COR-L47 (cell line): ENCODE measurements at places on chromosomes 12 and 14.

DNA sequence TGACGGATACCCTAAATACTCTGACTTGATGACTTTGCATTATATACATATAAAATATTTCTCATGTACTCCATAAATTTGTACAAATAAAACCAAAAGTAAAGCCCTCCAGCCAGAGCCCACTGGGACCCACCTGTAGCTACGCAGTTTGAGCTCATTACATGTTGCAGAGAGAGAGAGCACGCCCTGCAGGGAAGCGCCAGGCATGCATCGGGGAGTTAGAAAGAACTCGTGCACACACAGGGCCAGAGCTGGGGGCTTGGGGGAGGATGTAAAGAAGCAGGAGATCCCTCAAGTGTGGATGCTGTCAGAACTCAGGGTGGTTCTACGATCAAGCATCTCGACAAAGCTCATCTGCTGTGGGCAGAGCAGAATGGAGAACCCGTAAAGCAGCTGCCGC, 178.5 kb upstream of the RTL1 start:
- DNase-seq = no peak

DNA sequence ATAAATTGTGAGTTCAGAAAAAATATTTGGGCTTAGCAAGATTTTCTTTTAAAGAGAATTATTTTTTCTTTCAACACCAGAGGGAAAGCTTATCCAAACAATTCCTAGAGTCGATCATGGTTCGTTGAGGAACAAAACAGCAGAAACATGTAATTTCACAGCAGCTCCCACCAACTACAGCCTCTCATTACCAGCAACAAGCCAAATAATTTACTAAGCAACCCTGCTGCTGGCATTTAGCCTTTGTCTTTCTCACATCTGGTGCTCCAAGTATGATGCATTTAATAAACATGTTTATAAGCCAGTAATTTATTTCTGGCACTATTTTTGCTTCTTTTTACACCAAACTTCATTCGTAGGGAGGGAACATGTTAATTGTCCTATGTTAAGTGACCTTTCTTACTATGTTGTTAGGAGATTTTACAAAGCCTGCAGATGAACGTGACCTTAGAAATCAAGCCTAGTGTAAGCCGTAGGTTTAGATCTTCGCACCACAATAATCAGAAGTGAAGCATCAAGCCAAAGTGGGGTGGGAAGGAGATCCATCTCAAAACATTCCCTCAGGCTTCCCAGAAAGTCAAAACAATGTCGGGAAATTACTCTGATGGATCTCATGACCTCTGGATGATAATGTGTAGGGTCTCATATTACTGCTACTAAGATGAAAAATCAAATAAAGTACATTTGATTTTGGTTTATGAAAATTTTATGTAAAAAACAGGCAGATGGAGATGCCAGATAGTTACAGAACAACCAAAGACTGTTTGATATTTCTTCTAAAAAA, 128.4 kb downstream of the RPAP3 start:
- peak; percentile 78 for DNase-seq

GRCh38 chr12:89556976-89557375, 31.1 kb upstream of the POC1B start:
- no peak for DNase-seq

DNA sequence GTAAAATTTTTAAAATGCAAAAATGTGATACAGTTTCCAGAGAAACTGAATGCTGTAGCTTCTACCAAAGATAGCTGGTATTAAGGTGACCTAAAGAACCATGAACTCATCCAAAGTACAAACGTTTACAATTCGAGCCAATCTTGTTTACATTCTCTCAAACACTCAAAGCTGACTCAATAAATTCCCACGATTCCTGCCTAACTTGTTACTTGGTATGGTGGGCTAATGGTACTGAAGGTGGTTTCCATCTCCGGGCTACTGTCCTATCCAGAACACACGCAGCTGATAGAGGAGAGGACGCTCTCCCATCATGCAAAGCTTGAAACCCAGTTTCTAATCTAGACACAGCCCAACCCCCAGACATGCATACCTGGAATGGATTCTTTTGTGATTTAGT, 31.5 kb downstream of the RAD9B start:
- no peak for DNase-seq

DNA sequence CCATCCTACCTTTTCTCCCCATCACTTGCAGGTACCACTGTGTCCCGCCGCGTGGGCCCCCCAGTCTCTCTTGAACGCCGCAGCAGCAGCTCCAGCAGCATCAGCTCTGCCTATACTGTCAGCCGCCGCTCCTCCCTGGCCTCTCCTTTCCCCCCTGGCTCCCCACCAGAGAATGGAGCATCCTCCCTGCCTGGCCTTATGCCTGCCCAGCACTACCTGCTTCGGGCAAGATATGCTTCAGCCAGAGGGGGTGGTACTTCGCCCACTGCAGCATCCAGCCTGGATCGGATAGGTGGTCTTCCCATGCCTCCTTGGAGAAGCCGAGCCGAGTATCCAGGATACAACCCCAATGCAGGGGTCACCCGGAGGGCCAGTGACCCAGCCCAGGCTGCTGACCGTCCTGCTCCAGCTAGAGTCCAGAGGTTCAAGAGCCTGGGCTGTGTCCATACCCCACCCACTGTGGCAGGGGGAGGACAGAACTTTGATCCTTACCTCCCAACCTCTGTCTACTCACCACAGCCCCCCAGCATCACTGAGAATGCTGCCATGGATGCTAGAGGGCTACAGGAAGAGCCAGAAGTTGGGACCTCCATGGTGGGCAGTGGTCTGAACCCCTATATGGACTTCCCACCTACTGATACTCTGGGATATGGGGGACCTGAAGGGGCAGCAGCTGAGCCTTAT, 9.2 kb downstream of the ARHGAP9 start:
- DNase-seq = no peak

- no peak for DNase-seq
These were observed 63.4 kb downstream of the DACT1 start for GRCh38 chr14:58701156-58701555.

- peak; percentile 7 for DNase-seq
These were observed 1.8 kb downstream of the GLI1 start for GRCh38 chr12:57461276-57461916.

GRCh38 chr14:81727218-81727617, 193.6 kb upstream of the SEL1L start:
- DNase-seq = peak; percentile 7

DNA sequence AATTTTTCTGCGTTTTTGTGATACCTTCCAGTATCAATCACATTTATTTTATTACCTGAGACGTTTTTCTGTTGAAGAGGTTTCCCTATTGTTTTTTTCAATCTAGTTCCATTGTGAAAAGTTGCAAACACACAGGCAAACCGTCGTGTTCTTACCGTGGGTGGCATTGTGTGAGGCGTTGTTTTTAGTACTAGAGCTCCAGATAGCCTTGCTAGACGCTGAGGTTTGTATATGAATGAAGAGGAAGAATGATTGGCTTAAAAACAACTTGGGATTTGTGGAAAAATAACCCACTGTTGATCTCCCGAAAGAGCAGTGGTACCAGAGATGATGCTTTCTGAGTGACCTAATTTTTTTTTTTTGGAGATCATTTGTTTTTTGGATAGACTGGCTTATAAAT, 1.0 kb downstream of the SOCS4 start:
- peak; percentile 1 for DNase-seq

- no peak for DNase-seq
These were observed 100.8 kb downstream of the PPHLN1 start for GRCh38 chr12:42426746-42427145.

DNA sequence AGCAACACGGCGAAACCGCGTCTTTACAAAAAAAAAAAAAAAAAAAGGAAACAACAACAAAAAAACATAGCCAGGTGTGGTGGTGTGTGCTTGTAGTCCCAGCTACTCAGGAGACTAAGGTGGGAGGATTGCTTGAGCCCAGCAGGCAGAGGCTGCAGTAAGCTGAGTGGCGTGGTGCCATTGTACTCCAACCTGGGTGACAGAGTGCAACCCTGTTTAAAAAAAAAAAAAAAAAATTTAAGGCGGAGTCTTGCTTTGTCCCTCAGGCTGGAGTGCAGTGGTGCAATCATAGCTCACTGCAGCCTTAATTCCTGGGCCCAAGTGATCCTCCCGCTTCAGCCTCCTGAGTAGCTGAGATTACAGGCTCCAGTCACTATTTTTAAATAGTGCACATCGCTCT, 18.2 kb upstream of the FIGNL2 start:
- no peak for DNase-seq

GRCh38 chr12:113863455-113863845, 102.7 kb downstream of the RBM19 start:
- DNase-seq = no peak

DNA sequence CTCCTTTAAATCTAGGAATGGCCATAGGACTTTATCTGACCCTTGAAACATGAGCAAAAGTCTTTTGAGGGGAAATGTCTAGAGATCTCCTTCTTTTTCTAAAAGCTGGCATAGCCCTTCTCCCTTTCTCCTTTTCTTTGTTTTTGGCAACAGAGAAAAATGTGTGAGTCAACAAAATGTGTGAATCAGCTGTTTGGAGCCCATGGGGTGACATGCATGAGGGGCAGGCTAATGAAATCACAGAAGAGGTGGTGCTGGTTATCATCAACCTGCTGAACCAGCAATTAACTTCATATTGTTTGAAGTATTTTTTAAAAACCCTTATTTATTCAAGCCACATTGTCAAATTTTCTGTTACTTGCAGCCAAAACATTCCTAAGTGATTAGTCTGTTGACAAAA, 132.3 kb downstream of the CCDC59 start:
- DNase-seq = no peak

- peak; percentile 90 for DNase-seq
These were observed at the start of gene SBNO1 for GRCh38 chr12:123364532-123365024. Gene SBNO1 (minus strand): TSS chr12:123364847. CDS start chr12:123350441, 14,406 bp downstream.

DNA sequence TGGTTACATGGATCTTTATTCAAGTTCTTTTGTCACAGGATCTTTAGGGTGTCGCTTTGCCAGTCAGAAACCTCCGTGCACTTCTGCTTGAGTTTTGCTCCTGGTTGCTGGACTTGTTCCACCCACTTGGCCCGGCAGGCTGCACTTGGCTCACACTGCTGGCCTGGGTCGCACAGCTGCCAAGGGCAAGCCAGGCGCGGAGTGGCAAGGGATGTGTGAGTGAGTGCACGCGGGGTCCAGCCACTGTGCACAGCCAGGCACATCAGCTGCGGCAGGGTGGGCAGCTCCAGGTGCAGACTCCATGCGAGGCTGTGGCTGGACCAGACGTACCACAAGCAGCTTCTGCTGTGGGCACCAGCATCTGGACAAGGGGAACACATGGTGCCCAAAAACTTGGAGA, 76.6 kb downstream of the DERA start:
- no peak for DNase-seq
